ENCODE measurements at places on chromosomes 7 and 10.

GRCh38 chr7:1062296-1063294, 18.2 kb downstream of the GPR146 start:
- DNase-seq, result no peak

DNA sequence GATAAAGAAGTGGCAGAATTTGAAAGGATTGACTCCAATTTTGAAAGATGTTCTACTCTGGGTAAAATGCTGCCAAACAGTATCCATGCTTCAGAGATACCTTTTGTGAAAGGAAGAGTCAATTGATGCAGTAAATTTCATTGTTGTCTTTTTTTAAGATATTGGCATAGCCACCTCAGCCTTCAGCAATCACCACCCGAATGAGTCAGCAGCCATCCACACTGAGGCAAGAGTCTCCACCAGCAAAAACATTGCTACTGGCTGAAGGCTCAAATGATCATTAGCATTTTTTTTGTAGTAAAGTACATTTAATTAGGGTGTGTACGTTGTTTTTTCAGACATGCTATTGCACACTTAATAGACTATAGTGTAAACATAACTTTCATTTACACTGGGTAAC, 31.7 kb upstream of the CYP26C1 start:
- DNase-seq, result no peak

- peak; percentile 84 for DNase-seq
These were observed 25.7 kb downstream of the FAM13C start for GRCh38 chr10:59336632-59337031.

GRCh38 chr10:132064082-132064755, 1.5 kb upstream of the JAKMIP3 start:
- DNase-seq, result no peak

DNA sequence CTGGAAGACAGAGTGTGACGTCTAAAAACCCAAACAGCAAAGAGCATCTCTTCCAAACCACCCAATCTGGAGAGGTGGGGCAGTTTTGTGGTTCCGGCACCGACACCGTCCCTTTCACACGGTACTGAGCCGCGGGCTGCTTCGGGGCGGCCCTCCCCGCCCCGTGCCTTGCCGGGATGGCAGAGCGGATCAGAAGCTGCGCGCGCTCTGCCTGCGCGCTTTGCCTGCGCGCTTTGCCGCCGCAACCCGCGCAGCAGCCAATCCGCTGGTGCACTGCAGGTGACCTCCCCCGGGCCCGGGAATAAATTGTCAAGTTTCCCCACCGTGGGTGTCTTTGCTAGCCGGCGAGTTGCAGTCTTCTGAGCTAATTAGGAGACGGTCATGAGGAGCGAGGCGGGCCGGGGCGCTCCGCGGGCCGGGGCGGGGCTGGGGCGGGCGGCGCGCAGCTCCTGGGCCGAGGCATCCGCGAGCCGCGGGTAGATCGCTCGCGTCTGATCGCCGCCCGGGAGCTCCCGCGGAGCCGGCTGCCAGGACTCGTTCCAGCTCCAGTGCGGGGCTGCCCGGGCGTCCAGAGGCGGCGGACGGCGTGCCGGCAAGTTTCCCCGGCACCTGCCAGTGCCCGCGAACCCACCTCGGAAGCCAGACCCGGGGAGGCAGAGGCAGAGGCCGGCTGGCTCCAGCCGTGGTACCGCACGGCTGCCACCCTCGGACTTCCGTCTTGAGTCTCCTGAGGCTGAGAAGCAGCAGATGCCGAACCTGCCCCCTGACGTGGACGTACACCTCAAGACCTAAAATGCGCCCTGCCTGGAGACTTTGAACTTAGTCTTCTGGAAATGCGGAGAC, 536.0 kb upstream of the GALNT17 start:
- no peak for DNase-seq

- no peak for DNase-seq
These were observed 639.6 kb upstream of the FOXK1 start for GRCh38 chr7:4042402-4043045.

DNA sequence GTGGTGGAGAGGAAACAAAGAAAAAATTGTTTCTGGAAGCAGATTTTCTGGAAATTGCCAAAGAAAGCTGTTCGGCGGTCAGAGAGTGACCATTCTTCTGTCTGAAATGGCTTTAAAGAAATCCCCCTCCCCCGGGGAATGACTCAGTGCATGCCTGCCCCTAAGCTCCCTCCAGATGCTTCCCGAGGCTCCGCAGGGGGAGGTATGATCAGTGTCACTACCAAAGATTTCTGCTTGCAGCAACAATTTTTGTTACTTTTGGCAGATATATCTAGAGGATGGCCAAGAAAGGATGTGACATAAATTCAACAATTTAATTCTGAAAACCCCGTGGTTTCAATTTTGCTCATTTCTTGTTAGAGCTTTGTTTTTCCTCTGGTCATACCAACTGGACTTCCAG, 163.9 kb downstream of the JCAD start:
- peak; percentile 60 for DNase-seq

DNA sequence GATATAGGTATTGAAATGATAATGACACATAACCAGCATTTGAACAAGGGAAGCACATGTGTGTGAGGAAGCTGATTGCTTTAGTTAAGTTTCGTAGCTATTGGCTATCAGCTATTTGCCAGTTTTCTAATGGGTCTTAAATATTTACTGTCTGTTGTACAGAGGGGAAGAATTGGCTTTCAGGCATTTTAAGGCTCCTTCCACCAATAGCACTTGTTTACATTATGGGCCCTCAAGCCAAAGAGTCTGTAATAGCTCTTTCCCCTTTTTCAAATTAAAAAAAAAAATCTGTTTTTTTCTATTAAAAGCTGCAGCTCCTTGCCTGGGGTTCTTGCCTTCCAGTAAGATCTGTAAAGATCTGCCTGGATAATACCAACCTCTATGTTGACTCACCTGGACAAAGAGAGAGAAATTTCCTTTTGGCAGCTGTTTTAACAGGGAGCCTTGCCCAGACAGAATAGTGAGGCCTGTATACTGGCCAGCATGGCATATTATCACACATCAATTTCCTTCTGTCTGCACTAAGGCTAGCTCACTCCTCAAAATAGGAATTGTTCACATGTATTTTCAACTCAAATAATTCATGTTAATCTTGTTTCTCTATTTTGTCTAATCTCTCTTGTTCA, 104.7 kb upstream of the LRGUK start:
- no peak for DNase-seq

DNA sequence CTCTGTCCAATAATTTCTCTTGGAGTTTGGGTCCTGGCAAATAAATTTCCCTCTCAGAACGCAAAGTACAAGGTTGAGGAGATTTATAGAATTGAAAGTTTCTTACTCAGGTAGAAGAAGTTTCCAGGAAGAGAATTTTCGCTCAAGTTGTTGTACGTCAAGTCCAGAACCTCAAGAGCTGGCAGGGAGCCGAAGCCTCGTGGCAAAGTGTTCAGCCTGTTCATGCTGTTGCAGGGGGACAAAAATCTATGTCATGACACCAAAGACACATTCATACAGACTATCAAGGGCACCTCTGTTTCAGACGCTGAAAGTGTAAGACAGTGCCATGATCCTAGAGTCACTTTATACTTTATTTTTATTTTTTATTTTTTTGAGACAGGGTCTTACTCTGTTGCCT, 62.5 kb downstream of the RSU1 start:
- no peak for DNase-seq

DNA sequence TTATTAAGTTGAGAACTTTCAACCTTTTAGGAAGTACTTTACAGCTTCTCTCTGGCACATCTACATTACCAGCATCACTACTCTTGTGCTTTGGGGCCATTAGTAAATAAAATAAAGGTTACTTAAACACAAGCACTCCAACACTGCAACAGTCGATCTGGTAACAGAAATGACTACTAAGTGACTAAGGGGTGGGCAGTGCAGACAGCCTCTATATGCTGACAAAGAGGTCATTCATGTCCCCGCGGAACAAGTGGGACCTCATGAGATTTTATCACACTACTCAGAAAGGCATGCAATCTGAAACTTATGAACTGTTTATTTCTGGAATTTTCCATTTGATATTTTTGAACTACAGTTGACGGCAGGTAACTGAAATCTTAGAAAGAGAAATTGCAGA, 111.3 kb upstream of the DNAJB12 start:
- DNase-seq, result no peak

DNA sequence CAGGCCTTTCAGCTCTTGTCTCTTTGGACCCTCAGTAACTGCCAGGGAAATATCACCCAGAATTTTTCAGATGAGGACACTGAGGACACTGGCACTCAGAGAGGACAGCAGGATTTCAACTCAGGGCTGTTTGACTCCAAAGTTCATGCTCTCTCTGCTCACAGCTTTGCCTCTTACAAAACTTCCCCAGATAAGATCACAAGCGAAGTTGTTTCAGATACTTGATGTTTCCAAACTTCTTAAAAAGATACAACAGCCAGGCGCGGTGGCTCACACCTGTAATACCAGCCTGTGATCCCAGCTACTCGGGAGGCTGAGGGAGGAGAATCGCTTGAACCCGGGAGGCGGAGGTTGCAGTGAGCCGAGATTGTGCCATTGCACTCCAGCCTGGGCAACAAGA, 32.4 kb upstream of the ZRANB1 start:
- no peak for DNase-seq

DNA sequence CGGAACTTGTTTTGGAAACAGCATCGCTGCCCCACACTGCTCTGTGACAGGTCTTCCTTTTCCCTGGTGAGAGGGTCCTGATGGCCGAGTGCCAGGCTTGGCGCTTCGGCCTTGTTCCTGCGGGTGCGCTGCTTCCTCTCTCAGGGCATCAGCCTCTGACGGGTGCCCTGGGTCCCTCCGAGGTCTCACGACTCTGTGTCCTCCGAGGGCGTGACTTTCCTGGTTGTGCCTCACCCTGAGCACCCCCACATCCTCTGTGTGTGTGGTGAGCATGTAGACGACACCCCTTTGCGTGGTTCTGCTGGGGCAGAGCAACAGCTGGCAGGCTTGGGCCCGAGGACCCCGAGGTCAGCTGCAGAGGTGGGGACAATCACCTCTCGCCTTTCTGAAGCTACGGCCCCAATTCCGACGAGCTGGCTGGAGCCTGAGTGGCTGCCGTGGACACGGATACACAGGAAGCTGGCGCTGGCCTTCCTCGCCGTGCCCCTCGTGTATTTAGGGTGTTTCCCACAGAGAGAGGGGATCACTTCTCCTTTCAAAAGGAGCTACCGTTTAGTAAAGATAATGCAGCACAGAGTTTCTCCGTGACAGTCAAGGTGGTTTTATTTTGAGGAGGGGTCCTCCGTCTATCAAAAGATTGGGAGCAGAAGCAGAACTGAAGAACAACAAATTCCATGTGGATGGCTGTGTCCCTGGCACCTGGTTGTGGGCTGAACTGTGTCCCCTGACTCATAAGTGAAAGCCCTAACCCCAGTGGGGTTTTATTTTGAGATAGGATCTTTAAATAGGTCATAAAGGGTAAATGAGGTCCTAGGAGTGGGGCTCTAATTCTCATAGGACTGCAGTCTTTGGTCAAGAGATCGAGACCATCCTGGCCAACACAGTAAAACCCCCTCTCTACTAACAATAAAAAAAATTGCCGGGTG, 36.2 kb upstream of the PITRM1 start:
- no peak for DNase-seq

GRCh38 chr10:89837165-89838043, 136.0 kb downstream of the KIF20B start:
- no peak for DNase-seq

DNA sequence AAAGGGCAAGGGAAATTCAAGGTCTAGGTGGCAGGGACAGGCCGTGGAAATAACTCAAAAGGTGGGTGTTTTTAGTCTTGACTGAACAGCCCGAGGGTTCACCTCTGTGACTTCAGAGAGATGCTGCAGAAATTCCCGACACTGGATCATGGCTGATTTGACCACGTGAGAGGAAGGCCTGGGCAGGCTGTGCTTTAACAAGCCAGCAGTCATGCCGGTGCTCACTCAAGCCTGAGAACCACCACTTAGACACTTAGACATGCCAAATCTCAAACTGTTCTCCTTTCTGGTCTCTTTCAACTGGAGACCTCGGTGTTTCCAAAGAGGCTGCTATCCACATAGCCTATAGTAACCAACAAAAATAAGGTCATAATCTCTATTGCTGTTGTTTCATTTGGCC, 15.4 kb downstream of the TECTB start:
- DNase-seq, result no peak

GRCh38 chr7:83677180-83677866, 28.4 kb upstream of the SEMA3E start:
- DNase-seq, result peak; percentile 90

DNA sequence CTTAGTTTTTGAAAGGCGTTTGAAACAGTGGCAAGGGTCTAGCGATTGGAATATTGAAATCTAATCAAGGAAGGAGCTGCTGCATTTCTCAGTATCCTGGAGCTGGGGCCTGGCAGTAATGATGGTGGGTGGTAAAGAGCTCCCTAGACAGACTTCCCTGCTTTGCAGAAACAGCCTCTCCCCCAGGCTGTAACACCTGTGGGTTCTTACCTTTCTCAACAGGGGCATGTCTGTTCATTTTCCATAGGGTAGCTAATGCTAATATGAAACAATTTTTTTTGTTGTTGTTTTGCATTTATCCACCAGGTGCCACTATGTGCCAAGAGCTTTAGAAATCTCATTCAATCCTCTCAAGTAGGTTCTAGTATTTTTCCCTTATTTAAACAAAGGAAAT, 345.5 kb downstream of the REEP3 start:
- DNase-seq, result no peak

GRCh38 chr10:44929356-44930255, 18.5 kb downstream of the TMEM72 start:
- DNase-seq, result no peak

DNA sequence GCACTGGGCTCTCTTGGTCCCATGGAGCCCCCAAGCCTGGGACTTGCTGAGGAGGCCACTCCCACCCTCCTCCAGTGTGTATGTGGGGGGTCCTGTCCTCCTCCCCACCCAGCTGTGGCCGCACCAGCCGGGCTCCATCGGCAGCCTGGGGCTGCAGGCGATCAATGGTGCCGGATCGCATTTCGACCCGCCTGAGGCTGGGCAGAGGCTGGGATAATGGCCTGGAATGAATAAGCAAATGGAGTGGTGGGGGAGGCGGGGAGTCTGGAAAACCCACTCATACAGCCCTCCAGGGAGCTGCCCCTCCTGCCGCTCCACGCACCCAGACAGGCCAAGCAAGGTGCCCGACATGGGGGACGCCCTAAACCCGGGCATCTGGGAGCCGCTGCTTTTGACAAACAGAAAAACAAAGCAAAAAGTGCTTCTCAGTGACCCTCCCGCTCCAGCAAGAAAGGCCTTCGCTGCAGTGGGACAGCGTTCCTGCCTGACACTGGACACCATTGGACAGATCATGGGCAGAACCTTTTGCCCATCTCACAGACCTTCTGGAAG, 160.5 kb downstream of the NRF1 start:
- no peak for DNase-seq

DNA sequence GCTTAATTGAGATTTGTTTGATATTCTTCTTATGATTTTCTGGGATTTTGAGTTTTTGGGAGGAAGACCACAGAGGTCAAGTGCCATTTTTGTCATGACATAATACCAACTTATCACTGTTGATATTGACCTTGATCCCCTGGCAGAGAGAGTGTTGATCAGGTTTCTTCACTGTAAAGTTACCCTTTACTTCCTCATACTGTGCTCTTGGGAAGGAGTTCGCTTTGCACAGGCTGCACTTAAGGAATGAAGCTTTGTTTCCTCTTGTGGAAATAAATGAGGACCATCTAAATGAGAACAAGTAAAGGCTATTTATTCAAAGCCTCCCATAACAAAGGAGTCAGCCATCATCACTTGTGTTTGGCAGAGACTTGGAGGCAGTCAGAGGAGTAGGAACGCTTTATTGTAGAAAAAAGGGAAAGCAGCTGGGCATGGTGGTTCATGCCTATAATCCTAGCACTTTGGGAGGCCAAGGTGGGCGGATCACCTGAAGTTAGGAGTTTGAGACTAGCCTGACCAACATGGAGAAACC, 16.1 kb downstream of the ST7 start:
- DNase-seq, result no peak

All from fibroblast of skin of left quadriceps (primary cell).